Glutamatergic neuron (in vitro differentiated cells): ENCODE measurements at places on chromosomes 13 and 19.

GRCh38 chr19:5641171-5641570 is 18.3 kb downstream of the SAFB start:
- no peak for DNase-seq

DNA sequence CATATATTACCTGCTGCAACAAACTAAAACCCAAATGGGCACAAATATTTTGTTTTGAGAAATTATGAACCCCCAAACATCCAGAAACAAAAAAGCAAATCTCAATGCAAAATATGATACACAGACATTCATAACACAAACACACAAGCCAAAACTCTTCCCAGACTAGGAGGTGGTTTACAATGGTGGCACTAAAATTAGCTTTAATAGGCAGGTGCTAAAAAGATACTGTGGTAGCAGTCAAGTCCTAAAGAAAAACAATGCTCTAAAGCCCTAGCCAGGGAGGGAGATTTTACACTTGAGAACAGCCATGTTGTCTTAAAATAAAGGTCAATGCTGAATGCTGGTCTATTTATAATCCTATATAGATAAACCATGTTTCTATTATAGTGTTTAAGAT is 65.0 kb downstream of the DOCK9 start:
- no peak for DNase-seq

GRCh38 chr19:31110336-31110735 is 238.9 kb downstream of the TSHZ3 start:
- no peak for DNase-seq

- peak; percentile 62 for DNase-seq
Observed at GRCh38 chr19:55703790-55704215, 28.8 kb downstream of the EPN1 start.
